ENCODE measurements at places on chromosomes 7 and 10.

DNA sequence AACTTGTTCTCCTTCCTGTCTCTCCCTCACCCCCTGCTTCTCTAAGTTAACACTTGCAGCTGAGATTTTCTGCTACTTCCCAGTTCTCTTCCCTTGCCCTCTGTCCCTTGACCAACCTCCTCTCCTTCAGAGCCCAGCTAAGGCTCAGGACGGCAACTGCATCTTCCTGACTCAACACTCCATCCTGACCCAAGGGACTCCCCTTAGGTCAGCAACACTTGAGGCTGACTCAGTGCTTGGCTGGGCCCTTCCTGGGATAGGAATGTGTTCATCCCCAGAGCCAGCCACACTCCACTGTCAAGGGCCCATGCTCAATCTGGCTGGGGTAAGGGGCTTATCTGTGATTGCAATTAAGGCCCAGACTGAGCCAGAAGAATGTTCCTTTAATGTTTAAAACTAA is 3.4 kb downstream of the CALHM2 start:
- no peak for DNase-seq

DNA sequence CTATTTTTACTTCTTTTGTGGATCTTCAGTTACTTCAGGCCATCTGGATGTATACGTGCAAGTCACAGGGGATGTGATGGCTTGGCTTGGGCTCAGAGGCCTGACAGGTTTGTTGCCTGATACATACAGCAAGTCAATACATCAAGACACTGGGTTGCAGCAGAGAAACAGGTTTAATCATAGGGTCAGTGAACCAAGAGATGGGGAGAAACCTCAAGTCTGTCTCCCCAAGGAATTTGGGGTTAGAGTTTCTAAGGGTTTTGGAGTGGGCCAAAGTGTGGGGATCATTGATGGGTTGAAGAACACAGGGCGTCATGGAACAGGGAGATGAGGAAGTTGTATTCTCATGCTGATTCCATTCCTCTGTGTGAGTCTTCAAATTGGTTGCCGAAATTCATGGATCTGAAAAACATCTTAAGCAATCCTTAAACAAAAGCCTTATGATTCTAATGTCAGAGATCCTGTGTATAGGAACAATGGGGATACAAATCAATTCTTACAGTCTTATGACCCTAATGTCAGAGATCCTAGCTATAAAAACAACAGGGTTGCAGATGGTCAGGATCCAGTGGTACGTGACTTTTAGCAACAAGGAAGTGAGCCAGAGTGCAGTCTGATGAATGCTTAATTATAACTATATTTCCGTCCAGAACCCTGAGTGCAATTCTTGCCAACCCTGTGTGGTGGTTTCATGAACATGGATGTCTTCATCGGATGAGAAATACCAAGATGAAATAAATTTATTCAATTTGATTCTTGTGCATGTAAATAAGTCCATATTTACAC is 18.9 kb downstream of the OTUD1 start:
- DNase-seq, result no peak

- no peak for DNase-seq
These were observed 183.2 kb downstream of the CXCL12 start for GRCh38 chr10:44201656-44202055.

DNA sequence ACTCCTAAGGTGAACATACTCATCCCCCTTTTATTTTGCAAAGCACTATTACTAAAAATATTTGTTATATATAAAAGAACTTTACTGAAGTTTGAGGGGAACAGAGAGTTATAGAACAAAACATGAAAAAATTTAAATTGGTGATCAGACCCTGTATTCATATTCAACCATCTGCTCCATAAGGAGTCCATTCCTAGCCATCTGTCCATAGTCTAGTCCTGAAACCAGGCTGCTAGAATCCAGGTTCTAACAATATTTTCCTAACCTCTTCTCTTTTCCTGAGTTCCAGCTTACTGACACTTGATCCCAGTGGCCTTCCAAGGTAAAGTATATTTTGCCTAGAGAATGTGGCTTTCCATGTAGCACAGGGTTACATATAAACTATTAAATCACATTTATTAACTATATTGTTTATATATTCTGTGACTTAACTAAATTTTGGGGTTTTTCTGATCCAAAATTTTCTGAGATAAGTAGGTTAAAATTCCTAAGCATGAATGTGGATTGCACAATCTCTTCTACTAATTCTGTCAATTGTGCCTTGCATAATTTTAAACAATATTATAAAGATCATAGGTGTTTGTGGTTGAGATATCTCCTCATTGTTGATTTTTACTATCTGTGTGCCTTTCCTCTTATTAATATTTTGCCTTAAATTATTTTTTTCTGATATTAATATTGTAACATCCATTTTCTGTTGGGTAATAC is 137.6 kb upstream of the MAGI2 start:
- no peak for DNase-seq

DNA sequence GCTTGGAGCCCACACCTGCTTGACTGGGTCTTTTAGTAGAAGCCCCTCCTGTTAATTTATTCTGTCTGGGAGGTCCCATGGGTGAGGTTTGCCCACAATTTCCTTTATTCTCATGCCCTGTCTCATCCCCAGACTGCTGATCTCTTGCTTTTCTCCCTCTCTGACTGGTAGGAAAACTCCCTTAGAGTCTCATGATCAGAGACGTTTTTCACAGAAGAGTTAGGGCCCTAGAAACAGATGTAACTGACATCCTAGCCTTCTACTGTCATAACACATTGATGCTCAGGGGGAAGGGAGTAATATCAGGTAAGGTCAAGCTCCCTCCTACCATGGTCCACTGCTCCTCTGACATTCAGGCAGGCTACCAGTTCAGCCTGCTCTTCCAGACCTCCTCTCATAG is 43.7 kb upstream of the WASL start:
- no peak for DNase-seq

DNA sequence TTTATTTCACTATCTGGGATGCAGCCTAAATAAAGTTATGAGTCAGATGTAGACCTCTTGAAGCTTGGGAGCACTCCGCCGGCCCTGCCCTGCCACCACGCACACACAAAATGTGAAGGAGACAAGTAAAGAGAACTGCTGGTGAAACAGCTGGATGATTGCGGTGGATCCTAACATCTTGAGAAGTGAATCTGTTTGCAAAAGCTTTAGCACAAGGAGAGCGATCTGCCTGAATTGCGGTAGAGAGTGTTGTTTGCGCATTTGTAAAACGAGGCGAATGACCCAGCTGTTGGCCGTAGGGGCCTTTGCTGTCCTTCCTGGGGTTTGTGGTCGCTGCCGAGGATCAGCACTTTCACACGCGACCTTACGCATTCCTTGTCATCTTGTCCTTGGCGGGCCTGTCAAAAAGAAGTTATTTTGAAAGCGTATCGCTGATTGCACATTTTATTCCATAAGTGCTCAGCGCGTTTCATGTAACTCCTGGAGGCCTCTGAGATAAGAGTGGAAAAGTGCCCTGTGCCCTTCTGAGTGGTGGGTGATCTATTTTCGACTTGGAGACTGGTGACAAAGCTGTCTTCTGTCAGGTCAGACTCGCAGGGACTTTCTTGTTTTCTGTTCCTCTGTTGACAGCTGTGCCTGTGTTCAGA is 40.8 kb downstream of the RBM20 start:
- DNase-seq, result no peak

DNA sequence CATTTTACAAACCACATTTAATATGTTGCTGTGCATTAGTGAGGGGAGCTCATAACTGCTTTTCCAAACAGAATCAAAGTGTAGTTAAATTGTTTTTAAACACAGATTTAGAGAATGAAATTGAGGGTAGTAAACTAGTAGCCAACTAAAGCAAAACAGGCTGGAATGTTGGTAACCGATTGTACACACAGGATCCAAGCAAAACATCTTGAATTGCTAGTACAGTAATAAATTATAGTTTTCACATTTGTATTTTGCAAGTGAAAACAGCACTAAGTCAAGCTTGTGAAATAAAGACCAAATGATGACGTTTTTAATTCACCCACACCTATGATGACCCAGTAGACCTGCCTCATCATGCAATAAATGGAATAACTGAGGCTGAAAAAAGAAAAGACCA is 198.3 kb downstream of the HDAC9 start:
- DNase-seq, result no peak
